RPMI8226 (cell line): ENCODE measurements at places on chromosomes 2 and 18.

DNA sequence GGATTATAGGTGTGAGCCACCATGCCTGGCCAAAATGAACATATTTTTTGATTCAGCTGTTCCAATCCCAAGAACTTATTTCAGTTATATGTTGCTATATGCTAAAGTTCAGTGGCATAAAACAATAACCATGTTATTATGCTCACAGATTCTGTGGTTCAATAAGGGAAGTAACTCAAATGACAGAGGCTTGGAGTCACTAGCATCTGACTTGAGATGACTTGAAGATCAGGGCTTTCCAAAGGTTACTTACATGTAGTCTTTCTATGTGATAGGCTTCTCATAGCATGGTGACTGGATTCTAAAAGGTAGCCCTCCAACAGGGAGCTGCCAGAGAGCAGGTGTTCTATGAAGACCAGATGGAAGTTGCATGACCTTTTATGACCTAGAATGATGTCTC lies 17.2 kb downstream of the CLK1 start:
- no peak for DNase-seq

GRCh38 chr2:235621736-235622135 lies 127.9 kb downstream of the AGAP1 start:
- no peak for DNase-seq

- DNase-seq, result no peak
Measured at GRCh38 chr2:240069829-240070228, 16.5 kb upstream of the OR6B3 start.

GRCh38 chr2:239259173-239259572 lies 141.6 kb downstream of the HDAC4 start:
- DNase-seq, result no peak

DNA sequence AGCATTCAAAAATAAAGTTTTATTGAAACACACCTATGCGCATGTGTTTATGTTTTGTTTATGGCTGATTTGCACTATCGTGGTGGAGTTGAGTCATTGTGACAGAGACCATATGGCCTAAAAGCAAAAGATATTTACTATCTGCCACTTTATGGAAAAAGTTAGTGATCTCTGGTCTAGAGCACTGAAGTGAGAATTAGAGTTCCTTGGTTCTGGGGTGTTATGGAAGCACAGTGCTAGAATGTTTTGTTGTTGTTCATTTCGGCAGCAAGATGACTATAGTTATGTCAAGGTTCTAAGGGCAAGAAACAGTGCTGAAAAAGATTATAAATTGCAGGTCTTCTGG lies 416.5 kb downstream of the SLC4A3 start:
- DNase-seq, result no peak

DNA sequence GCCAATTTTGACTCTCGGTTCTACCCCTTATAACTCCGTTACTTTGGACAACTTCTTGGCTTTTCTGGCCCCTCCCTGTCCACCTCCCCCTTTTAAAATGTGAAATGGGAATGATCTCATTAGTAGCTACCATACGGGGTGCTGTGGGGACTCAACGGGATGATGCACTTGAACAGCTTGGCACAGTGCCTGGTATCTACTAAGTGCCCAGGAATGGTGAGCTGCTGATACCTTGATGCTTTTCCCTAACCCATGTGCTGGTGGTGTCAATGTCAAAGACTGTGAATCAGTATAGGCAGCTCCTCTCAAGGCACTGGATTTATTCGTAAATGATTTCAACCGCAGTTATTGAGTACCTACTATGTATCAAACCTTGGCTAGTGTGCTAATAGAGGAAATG lies 204.2 kb downstream of the LOXHD1 start:
- no peak for DNase-seq

GRCh38 chr2:227627769-227628168 lies 10.5 kb downstream of the SCYGR4 start:
- no peak for DNase-seq
